Neural cell (in vitro differentiated cells): ENCODE measurements at places on chromosomes 6 and 20. TPM values are rescaled to one million over a fixed set of nuclear protein-coding genes. Genes with fewer than 3 reads are reported as not detected.

TRIM15 gene
- not detected in 2 replicates for polyA plus RNA-seq

ADGRF5 gene
- not detected in 2 replicates for polyA plus RNA-seq

CEP85L gene
- 16.0 and 17.0 TPM in 2 replicates for polyA plus RNA-seq

PCIF1 gene
- 21.5 and 28.3 TPM in 2 replicates for polyA plus RNA-seq

EDN3 gene
- polyA plus RNA-seq, result 0.50 TPM in 1 of 2 replicates, not detected in the other
